ENCODE measurements at places on chromosomes 13 and 19.

DNA sequence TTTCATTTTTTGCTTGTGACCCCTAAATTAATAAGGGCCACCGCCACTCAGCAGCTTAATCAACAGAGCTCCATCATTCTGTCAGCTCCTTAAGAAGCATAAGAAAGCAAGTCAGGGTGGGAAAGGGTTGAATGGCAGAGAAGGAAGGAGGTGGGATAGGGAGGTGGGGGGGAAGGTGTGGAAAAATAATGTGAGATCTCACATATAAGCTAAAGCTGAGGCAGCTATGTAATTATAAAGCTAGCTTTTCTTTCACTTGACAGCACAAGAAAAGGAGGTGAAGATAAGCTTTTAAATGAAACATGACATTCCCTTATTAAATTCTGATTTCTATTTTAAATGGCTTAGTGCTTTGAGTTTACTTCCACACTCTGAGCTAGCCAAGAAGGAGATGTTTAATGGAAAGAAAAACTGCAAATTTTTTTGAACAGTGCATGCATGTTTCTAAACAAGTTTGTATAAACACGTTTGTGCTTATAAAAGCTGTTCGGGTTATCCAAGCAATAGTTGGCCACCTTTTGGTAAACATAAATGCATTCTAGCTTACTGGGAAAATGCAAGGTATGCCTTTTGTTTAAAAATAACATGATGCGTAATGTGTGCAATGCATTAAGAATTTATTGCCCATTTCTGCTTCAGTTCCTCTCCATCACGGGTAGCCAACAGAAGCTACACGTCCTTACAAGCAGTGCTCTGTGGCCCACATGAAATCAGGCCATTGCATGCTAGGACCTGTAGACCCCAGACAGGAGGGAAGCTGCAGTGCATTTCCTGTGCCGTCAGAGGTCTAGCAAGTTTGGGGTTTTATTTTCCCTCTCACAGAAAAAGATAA is 96.2 kb downstream of the LHFPL6 start:
- no peak for DNase-seq

GRCh38 chr19:45253396-45254027 is 2.4 kb downstream of the MARK4 start:
- no peak for DNase-seq

DNA sequence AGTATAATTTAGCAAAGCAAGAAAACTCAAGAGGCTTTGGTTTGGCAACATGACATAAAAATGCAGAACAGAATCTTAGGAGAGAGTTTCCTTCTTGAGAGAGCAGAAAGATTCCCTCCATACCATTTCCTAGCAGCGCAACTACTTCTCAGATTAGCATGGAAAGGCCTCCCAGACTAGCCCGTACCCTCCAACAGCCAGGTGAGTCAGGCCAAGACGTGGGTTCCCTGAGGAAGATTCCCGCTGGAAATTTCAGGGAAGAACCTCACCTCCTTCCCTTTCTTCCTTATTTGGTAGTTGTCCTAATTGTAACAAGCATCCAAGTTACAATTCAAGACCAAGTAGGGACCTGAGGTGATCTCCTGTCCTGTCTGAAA is 12.3 kb downstream of the COL4A2 start:
- no peak for DNase-seq

DNA sequence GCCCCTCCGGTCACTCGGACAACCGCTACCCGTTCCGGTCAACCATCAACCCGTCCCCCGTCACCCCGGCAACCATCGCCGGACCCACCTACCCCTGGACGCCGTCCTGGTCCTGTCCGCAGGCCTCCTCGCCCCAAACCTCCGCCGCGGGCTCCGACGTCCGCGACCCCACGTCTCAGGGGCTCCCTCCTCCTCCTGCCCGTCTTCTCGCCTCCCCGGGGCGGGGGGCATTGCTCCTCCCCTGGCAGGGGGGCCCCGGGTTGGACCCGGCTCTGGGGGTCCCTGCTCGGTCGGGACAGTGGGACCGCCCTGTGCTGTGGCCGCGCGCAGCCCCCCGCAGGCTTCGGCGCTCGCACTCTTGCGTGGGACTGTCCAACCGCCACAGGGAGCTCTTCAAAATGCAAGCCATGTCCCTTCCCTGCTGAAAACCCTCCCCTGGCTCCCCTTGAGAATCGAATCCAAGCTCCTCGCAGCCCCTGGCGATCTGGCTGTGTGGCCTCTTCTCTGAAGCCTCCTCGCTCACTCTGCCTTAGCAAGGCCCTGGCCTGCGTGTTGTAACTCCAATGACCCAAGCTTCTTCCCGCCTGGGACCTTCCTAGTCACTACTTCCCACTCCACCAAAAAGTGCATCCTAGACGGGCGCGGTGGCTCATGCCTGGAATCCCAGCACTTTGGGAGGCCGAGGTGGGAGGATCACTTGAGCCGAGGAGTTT is 8.4 kb downstream of the EPHX3 start:
- no peak for DNase-seq

DNA sequence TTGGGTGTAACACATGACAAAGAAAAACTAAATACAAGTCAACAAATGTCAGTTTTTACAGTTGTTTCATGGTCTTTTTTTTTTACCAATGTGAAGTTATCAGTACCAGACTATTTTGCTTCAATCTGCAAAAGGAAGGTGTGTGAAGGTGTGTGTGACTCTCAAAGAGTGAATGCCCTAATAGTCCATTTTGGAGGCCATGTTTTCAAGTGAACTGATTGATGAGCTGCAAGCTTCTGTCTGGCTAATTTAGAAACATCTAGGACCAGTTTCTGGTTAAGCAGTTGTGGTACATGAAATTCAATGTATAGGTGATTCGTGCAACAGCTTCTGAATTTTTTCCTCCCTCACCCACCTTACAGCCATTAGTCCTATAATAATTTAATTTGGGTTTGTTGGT is 16.1 kb downstream of the KLF5 start:
- no peak for DNase-seq

- DNase-seq: no peak
Observed at GRCh38 chr19:38726761-38727301, 17.4 kb downstream of the CAPN12 start.

DNA sequence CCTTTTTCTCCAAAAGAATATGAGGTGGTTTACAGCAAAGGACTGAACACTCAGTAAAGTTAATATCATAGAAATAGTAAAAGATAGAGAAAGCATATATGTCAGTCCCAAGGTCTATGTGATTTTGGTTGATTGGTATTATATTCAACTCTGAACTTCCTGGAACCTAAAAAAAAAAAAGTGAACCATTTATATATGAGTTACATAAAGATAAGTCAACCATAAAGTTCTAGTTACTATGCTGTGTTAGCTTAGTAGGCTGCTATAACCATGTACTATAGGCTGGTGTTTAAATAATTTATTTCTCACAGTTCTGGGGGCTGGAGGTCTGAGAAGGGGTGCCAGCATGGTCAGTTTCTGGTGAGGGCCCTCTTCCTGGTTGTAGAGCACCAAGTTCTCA is 475.6 kb downstream of the KLF12 start:
- no peak for DNase-seq

- DNase-seq: no peak
Observed at GRCh38 chr19:33553530-33554310, 32.1 kb upstream of the PEPD start.

DNA sequence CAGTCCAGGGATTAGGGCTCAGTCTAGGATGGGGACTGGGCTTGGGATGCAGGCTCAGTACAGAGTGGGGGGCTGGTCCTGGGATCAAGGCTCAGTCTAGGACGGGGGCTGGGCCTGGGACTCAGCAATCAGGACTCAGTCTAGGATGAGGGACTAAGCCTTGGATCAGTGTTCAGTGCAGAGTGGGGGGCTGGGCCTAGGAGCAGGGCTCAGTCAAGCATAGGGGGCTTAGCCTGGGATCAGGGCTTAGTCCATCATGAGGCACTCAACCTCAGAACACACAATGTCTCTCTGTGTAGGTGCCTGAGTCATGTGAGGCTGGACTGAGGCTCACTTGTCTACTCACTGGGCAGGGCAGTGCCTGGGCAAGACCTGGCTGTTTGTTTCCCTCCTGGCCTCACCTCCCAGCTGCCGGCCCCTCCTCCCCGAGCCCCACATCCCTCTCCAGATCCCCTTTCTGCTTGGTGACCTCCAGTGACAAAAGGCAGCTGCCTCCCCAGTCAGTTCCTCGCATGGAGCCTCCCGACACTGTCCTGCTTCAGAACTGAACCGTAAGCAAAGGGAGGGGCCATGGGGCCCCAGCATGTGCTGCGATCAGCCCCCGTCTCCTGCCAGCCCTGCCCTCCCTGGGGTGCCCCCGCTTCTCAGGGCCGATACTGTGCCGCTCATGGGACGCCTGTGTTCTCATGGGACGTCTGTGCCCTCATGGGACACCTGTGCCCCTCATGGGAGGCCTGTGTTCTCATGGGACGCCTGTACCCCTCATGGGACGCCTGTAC is 6.5 kb upstream of the S1PR4 start:
- no peak for DNase-seq

DNA sequence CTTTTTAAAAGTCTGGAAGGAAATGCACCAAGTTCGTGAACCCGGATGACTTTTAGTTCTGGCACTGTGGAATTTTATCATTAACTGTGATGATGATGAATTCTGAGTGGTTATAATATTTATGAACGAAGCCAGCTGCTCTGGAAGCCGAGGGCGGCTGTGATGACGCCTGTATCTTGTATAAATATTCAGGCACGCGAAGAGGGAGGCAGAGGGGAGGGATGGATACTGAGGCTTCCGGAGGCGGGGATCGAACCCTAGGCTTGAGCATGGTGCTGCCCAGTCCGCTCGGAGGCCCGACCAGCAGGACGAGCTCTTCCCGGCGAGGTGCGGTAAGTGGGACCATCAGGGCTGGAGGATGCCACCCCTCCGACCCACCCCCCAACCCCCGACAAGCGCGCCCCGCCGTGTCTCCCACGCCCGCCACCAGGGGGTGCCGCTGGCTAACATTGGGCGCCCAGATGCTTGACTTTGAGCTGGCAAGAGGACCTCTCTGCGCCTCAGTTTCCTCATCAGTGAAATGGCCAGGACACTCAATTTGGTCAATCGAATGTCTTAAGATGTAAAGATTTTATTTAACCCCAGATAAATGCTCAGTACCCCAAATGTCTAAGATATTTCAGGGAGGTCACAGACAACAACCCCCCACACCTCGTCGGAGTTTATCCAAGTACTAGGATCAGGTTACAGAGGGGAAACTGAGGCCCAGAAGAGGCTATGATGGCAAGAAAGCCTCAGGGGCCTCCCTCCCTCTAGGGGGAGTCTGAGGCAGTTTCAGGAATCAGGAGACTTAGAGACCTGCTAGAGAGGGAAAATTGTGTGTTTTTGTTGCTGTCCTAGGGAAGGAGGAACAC is 4.5 kb upstream of the RAB3A start:
- DNase-seq: no peak

DNA sequence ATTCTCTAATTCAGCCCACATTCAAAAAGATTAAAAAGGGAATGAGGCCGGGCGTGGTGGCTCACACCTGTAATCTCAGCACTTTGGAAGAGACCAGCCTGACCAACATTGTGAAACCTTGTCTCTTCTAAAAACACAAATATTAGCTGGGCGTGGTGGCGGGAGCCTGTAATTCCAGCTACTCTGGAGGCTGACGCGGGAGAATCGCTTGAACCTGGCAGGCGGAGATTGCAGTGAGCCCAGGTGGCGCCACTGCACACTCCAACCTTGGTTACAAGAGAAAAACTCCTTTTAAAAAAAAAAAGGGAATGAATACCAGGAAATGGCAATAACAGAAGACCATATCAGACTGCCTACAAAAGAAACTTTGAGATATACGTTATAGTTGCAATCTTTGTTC is 1244.5 kb downstream of the PCDH9 start:
- no peak for DNase-seq

DNA sequence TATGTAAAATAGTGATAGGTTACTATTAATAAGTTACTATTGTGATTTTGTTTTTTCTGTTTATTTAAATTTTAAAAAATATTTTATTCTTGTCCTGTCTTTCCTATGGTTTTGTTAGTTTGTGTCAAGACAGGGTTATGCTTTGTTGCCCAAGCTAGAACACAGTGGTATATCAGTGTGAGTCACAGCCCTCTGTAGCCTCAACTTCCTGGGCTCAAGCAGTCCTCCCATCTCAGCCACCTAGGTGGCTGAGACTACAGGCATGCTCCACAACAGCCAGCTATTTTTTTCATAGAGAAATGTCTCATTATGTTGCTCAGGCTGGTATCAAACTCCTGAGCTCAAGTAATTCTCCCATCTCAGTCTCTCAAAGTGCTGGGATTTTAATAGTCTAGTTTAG is 99.5 kb downstream of the ZNF675 start:
- no peak for DNase-seq

DNA sequence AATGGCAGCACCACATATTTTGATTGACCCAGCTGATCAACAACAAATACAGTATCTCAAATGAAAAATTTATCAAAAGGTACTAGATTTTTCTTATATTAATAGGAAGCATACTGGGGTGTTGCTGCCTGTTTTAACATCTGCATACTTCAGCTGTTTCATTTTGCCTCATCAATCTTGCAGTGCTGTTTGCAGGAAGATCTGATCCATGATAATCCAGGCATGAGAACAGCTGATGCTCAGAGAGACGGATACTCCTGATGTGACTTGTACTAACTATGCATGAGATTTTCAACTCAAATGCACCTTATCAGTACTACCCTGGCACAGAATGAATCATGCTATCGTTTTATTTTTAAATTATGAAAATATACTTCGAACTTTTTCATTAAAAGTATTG is 2136.8 kb downstream of the PCDH9 start:
- no peak for DNase-seq

DNA sequence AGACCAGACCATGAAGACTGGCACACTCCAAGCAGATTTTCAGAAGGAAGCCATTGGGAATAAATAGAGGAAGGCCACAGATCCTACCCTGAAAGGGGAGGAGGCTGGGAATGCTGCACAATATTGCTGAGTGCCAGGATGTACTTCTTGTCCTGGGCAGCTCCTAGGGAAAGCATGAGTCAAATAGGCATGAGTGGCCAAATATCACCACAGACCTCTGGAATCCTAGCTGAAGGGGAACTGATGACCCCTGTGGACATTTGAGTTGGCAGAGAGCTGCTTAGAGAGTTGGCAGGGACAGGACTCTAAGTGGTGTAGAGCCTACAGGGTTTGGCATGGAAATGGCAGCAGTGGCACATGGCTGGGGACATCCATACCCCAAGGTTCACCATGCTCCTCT is 234.3 kb upstream of the TRPC4 start:
- no peak for DNase-seq

Measured in stimulated activated CD4-positive, alpha-beta T cell treated with anti-CD3 and anti-CD28 coated beads, Interleukin-1b, Interleukin-23, amount 100 ng/mL, for 1 hour (primary cell).